H9 (cell line): ENCODE measurements at places on chromosomes 11 and 22.

- H3K4me3 ChIP-seq = no peak overlapping the region
- H3K36me3 ChIP-seq = peaks cover 24% of the 10 kb centered on the region
- H3K4me1 ChIP-seq = no peaks in the 10 kb centered on the region
- no peak for DNase-seq
These were observed 415.9 kb downstream of the TBC1D22A start for GRCh38 chr22:47178339-47178738.

DNA sequence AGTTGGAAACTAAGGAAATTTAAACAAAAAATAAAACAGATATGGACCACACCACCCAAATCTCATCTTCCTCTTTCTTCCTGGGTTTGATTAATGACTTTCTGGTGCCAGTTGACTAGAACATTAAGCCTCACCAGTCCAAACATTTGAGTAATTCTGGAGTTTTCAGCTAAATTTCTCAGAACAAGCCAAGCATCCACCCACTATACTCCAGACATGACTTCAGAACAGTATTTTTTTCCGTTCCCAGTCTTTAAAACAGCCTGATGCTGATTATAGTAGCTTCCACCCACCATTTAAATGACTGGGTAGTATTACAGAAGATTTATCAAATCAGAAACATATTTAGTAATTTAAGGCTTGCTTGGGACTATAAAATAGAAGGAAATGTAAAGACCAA, 230.9 kb upstream of the UBASH3B start:
- no peaks in the 10 kb centered on the region for H3K36me3 ChIP-seq
- H3K27me3 ChIP-seq = no peaks in the 10 kb centered on the region
- no peak for DNase-seq
- no peak overlapping the region for H3K27ac ChIP-seq
- 0 out of 2 replicates have a peak, but pooled peaks cover 2% of the 10 kb centered on the region for H3K4me1 ChIP-seq

GRCh38 chr22:37843741-37844089, 419 bp downstream of the ANKRD54 start:
- DNase-seq = no peak
- H3K27me3 ChIP-seq = 0 out of 2 replicates have a peak, but pooled peaks cover 2% of the 10 kb centered on the region
- H3K36me3 ChIP-seq = peaks cover 8% of the 10 kb centered on the region; the same call in 2 of the 3 replicates
- no peaks in the 10 kb centered on the region for H3K4me1 ChIP-seq
- no peak overlapping the region for H3K27ac ChIP-seq
- H3K4me3 ChIP-seq = peak overlapping the region; percentile 93

GRCh38 chr22:36352803-36353507, 34.8 kb downstream of the MYH9 start:
- no peak overlapping the region for H3K4me3 ChIP-seq
- no peaks in the 10 kb centered on the region for H3K27me3 ChIP-seq
- no peak for DNase-seq
- H3K27ac ChIP-seq = no peak overlapping the region
- peaks cover 17% of the 10 kb centered on the region for H3K36me3 ChIP-seq

GRCh38 chr22:29146771-29147170, 58.9 kb upstream of the EMID1 start:
- peaks cover 4% of the 10 kb centered on the region; the same call in 1 of the 2 replicates for H3K4me1 ChIP-seq
- no peaks in the 10 kb centered on the region for H3K27me3 ChIP-seq
- no peaks in the 10 kb centered on the region for H3K36me3 ChIP-seq
- no peak overlapping the region for H3K4me3 ChIP-seq
- H3K27ac ChIP-seq = no peak overlapping the region

- H3K4me3 ChIP-seq = no peak overlapping the region
- H3K27ac ChIP-seq = no peak overlapping the region
- no peak for DNase-seq
- H3K36me3 ChIP-seq = peaks cover 31% of the 10 kb centered on the region; the same call in 2 of the 3 replicates
These were observed 31.3 kb downstream of the NEFH start for GRCh38 chr22:29511126-29511862.

GRCh38 chr11:82771781-82772180, 38.1 kb upstream of the FAM181B start:
- no peak overlapping the region for H3K4me3 ChIP-seq
- no peaks in the 10 kb centered on the region for H3K27me3 ChIP-seq
- no peaks in the 10 kb centered on the region for H3K36me3 ChIP-seq
- no peaks in the 10 kb centered on the region for H3K4me1 ChIP-seq
- H3K27ac ChIP-seq = no peak overlapping the region

DNA sequence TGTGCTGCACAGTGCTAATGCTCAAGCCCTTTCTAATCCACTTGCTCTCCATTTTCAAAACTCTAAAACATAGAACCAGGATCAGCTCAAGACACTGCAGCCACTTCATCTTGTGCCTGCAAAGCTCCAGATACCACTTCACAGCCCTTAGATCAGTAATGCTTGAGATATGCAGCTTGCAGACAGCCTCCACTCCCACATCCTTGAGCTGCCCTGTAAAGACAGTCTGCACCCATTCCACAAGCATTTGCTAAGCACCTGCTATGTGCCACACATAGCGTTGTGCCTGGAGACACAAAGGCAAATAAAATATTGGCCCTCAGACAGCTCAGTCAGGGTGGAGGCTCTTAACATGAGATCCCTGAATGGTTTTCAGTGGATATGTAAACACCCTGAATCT, 192.5 kb upstream of the SNX19 start:
- no peaks in the 10 kb centered on the region for H3K4me1 ChIP-seq
- H3K4me3 ChIP-seq = no peak overlapping the region
- H3K27ac ChIP-seq = no peak overlapping the region
- DNase-seq = no peak
- peaks cover 19% of the 10 kb centered on the region for H3K36me3 ChIP-seq
- H3K27me3 ChIP-seq = no peaks in the 10 kb centered on the region

GRCh38 chr11:11296434-11296833, 56.6 kb downstream of the CSNK2A3 start:
- no peaks in the 10 kb centered on the region for H3K27me3 ChIP-seq
- H3K27ac ChIP-seq = no peak overlapping the region
- no peaks in the 10 kb centered on the region for H3K4me1 ChIP-seq
- DNase-seq = no peak
- H3K36me3 ChIP-seq = no peaks in the 10 kb centered on the region

GRCh38 chr11:132784441-132784840, 747.9 kb downstream of the OPCML start:
- no peak overlapping the region for H3K4me3 ChIP-seq
- no peaks in the 10 kb centered on the region for H3K27me3 ChIP-seq
- no peak for DNase-seq

DNA sequence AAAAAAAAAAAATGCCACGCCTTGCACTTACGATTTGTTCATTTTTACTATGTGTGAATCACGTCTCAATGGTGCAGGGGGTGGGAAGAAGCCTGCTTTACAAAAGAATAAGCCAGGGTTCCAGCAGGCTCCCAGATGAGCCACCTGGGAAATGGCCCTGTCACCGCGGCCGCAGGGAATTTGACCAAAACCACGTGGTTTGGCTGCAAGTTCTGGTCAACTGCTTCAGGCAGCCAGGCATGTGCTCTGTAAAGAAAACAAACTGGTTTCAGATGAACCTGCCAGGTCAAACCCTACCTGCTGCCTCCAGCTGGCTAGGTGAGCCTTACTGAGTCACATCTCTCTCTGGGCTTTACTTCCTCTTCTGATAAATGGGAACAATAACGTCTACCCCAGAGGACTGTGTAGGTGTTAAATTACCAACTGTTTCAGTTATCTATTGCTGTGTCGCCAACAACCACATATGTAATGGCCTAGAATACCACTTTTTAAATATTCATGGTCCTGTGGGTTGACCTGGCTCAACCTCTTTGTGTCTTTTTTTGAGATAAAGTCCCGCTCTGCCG, 30.5 kb upstream of the GCAT start:
- peaks cover 16% of the 10 kb centered on the region for H3K36me3 ChIP-seq
- H3K27ac ChIP-seq = no peak overlapping the region
- no peak for DNase-seq
- H3K4me1 ChIP-seq = no peaks in the 10 kb centered on the region

- H3K27me3 ChIP-seq = no peaks in the 10 kb centered on the region
- H3K4me3 ChIP-seq = no peak overlapping the region
- H3K27ac ChIP-seq = no peak overlapping the region
- H3K4me1 ChIP-seq = peaks cover 5% of the 10 kb centered on the region; the same call in 1 of the 2 replicates
These were observed 43.7 kb downstream of the OR8B12 start for GRCh38 chr11:124499711-124500110.
